ENCODE measurements at places on chromosomes 3 and 15.

- DNase-seq = no peak
Observed at GRCh38 chr3:174959556-174960065, 100.5 kb downstream of the NAALADL2 start.

DNA sequence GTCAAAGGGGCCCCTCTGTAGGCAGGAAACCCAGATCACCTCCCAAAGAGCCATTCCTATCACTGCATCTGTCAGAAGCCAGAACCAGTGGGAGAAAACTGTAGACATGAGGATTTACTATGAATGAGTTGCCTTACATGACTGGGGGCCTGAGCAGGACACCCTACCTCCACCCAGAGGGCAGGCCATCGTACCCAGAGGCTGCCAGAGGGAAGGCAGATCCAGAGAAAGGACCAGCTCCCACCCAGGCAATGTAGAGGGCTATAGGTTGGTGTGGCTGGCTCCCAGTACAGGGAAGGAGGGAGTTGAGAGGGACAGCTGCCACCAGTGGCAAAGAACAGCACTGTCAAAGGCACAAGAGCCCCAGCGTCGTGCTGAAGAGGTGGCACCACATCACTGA is 233.2 kb downstream of the OCA2 start:
- no peak for DNase-seq

DNA sequence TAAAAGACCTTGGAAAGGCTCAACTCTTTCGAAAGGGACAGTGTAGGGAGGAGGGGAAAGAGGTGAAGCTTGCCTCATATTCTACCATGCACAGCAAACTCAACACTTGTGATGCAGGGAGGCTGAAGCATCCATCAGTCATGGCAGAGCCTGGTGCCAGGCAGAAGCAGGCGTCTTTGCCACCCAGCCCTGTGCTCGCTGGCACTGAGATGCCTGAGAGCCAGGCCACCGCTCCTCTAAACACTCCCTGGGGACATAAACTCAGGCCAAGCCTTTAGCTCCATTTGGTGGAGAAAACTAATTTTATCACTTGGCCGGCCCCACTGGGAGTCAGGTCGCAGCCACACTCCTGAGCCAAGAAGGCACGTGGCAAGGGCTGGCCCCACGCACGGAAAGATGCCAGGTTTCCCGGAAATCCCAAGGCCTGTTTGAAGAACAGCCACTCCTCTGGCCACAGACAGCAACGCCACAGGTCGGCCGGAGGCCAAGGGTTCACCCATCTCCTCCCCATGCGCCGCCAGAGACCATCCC is 30.7 kb downstream of the XXYLT1 start:
- no peak for DNase-seq

DNA sequence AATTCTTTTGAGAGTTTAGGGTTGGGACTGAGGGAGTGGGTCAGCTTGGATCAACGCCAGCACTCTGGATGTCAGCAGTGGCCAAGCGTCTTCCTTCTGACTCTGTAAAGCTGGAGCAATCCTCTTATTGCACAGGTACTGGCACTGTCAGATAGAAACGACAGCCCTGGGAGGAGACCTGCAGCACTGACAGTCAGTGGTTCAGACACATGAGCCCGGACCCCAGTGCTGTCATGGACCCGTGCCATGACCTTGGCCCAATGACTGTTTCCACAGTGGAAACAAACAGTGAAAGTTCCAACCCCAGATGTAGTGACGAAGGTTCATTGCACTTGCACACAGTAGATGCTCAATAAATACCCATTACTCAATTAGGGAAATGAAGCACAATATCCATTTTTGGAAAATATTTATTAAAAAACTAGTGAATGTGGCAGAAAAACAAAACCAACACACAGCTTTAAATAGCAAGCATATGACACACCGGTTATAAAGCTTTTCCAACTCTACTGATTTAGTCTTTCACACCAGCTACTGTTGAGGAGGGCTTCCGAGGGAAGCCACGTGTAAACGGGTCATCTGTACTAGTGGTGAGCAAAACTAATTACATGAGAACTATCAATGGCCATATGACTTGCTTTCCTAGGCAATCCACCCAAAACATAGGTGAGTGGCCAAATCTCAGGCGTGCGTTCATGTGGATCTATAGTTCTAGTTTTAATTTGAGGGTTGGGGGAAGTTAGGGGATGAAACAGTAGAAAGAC is 22.1 kb downstream of the SIAH2 start:
- DNase-seq = no peak

GRCh38 chr3:179336345-179336929 is 11.1 kb upstream of the MFN1 start:
- no peak for DNase-seq

DNA sequence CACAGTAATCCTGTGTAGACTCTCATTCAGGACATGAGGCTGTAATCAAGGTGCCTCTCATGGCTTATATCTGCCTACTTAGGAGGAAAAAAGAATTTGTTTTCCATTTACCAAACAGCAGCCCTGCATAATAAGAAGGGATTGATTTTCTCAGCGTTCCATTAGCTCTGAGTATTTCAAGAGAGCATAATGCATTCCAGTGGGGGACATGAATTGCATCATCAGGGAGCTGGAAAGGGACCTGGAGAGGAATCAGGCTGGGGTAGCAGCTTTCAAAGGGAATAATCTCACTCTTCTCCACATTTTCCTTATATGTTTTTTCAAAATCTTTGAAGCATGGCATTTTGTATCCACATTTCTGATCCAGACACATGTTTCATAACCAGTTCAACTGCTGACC is 150.6 kb upstream of the ANKRD28 start:
- DNase-seq = no peak

DNA sequence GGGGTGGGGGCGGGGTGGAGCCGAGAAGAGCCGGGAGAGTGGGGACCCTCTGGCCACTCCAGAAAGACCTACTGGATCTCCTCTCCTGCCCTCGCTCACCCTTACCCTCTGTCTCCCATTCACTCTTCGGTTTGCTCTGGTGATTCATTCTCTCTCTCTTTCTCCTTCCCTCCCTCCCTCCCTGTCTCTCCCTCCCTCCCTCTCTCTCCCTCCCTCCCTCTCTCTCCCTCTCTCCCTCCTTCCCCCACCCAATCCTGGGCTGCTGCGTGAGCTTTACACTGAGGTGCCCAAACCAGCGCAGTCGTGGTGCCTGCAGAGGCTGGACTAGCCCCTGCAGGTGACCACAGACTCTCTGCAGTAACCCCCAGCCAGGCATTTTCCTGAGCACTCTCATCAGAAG is 32.2 kb upstream of the ADAMTS17 start:
- no peak for DNase-seq

DNA sequence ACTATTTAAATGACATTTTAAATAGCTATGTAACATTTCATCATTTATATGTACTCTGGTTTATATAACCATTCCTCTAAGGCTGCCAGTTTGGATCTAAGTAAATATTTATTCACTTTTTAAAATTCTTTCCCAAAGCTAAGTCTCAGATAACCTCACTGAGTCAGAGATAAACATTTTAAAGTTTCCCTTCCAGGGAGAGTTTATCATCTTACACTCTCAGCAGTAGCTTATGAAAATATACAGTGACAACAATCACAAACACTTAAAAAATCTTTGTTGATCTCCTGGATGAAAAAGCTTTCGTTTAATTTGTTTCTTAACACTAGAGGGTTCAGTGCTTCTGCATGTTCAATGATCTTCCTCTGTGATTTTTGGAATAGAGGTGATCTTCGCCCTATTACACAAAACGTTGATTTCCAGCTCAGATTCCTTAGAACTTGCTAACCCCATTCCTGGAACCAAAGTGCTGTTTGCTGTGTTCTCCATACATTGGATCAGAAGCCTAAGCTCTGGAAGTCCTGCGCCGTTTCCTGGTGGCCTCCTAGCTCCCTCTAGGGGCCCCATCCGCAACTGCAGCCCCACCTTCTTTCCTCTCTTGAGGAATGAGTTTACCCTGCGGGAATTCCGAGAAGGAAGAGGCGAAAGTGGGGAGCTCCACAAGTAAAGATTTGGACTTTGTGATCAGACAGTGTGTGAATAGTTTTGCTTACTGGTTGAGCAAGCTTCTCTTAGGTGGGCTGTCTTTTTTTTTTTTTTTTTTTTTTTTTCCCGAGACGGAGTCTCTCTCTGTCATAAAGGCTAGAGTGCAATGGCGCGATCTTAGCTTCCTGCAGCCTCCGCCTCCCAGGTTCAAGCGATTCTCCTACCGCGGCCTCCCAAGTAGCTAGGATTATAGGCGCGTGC is 29.3 kb upstream of the SACM1L start:
- peak; percentile 46 for DNase-seq

- no peak for DNase-seq
Observed at GRCh38 chr3:117079997-117080396, 370.4 kb downstream of the TUSC7 start.

DNA sequence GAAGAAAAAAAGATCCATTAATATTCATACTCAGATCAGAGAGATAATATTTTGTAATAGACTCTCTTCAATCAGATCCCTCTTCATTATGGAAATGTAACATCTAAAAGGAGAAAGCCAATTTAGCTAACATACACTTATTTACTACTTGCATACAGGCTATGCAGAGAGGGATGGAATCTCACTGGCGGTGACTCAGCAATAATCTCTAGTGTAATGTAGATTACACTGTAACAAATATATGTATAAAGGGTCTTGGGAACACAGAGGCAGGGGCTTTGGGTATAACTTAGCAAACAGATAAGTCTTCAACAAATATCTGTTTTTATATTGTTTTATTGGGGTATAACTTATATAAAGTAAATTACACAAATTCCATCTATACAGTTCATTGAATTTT is 69.6 kb downstream of the CGNL1 start:
- DNase-seq = no peak

DNA sequence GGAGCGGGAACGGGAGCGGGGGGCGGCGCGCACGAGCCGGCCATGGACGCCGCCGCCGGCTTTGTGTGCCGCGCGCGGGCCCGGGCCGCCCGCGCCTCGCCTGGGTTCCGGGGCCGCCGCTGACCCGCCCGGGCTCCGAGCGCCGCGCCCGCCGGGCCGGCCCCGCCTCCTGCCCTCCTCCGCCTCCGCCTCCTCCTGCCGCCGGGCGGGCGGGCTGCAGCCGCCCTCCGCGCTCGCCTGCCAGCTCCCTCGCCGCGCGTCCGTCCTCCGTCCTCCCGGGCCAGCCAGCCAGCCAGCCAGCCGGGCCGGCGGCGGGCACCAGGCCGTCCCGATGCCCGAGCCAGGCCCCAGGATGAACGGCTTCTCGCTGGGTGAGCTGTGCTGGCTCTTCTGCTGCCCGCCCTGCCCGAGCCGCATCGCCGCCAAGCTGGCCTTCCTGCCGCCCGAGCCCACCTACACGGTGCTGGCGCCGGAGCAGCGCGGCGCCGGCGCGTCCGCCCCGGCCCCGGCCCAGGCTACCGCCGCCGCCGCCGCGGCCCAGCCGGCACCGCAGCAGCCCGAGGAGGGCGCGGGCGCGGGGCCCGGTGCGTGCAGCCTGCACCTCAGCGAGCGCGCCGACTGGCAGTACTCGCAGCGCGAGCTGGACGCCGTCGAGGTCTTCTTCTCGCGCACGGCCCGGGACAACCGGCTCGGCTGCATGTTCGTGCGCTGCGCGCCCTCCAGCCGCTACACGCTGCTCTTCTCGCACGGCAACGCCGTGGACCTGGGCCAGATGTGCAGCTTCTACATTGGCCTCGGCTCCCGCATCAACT is at the start of gene ABHD17C:
ABHD17C (plus strand) TSS at position 212 of the 812 bp plus-strand sequence; CDS start at position 332, 120 bp downstream.
- peak; percentile 59 for DNase-seq

- no peak for DNase-seq
Observed at GRCh38 chr15:88247914-88248313, 8.6 kb downstream of the NTRK3 start.

GRCh38 chr15:26807517-26808427 is 34.9 kb upstream of the GABRB3 start:
- no peak for DNase-seq

GRCh38 chr15:90664650-90665287 is 52.4 kb upstream of the BLM start:
- DNase-seq = peak; percentile 80

GRCh38 chr15:33159726-33160453 is 34.6 kb downstream of the FMN1 start:
- DNase-seq = peak; percentile 28

DNA sequence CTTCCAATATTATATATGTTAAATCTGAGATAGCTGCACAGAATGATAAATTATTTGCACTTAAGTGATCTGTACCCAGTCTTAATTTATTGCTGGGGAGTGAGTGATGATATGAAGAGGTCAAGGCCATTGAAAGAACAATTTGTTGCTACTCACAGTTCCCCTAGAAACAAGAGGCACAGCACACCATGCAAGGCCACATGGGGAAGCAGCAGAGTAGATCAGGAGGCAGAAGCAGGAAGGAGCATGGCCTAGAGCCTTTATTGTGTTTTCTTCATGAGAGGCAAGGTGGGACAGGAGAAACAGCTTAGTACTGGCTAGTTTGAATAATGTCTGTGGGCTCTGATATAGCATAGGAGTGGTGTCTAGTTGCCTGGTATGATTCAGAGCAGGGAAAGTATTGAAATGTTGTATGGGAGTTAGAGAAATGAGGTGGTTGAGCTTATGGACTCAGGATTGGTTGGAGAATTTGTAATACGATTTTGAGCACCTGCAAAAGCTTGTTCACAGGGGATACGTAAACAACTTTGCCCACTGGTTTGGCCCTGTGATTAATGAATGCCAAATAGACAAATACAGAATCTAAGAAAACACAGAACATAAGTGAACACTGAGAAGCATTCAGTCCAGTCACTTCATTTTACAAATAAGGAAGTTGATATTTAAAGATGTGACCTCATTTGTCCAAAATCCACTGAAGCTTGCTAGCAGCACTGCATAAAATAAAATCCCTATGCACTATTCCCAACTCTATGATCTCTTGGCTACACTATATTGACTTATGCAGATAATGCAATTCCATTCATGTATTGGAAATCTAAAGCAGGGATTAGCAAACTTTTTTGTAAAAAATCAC is 71.7 kb downstream of the TMCO5A start:
- DNase-seq = no peak

- DNase-seq = no peak
Observed at GRCh38 chr3:163335429-163335828, 1742.9 kb downstream of the SI start.

GRCh38 chr3:23752126-23752525 is 53.6 kb upstream of the UBE2E1 start:
- DNase-seq = no peak

- peak; percentile 8 for DNase-seq
Observed at GRCh38 chr3:69791919-69792399, 52.7 kb downstream of the MITF start.

Measured in NB4 (cell line).